Activated CD4-positive, CD25-positive, alpha-beta regulatory T cell (primary cell): ENCODE measurements at places on chromosomes 13 and 19.

DNA sequence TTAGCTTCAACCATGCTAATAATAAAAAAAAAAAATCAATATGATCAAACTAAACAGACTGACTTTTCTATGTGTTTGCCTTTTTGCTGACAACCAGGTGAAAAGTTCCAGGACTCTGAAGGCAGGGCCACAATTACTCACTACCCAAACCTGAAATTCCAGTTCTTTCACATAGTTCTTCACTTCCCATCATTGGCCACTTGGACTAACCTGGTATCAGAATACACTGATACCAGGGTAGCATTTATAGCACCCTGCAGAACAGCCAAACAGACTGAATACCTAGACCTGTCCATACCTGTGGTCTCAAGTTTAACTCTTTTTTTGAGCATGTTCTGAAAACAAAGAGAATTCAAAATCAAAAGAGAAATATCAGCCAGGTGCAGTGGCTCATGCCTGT is 25.1 kb downstream of the ELF1 start:
- no peak for DNase-seq

- no peak for DNase-seq
Measured at GRCh38 chr19:52943884-52944643, 18.6 kb downstream of the ZNF816 start.

GRCh38 chr19:29866011-29866410 is 54.2 kb downstream of the CCNE1 start:
- no peak for DNase-seq

GRCh38 chr13:90201676-90202460 is 1145.6 kb upstream of the MIR17HG start:
- no peak for DNase-seq

GRCh38 chr13:100254002-100254401 is 165.1 kb downstream of the PCCA start:
- DNase-seq, result no peak
